ENCODE measurements at places on chromosomes 3 and 15.

DNA sequence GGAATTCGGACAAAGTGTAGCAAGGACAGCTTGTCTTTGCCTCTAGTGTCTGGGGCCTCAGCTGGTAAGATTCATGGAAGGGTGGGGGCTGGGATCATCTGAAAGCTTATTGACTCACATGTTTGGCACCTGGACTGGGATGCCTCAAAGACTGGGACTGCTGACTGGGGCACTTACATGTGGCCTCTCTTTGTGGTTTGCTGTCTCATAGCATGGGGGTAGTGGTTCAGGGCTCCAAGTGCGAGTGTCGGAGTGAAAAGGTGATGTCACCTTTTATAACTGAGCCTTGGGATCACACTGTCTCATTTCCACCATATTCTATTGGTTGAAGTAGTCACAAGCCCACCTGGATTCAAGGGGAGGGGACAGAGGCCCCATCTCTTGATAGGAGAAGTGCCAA, 6.8 kb downstream of the MFSD1 start:
- no peak for DNase-seq

DNA sequence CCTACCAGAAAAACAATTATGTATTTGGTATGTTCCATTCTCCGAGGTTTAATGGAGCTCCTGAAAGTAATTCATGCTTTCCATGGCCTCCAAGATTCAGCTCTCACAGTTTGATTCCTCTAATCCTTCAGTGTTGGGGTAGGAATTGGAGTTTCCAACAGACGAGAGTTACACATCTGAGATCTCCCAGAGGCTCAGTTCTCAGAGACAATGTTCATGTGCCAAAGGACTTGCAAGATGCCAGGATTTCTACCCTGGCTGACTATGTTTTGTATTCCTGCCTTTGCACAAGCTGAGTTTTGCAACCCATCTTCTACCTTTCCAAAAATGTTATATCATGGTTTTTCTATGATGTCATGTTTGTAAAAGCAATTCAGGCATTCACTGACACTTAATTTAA, 322.9 kb downstream of the ERC2 start:
- DNase-seq = no peak

- peak; percentile 81 for DNase-seq
Measured at GRCh38 chr3:161914703-161915417, 418.3 kb downstream of the OTOL1 start.

DNA sequence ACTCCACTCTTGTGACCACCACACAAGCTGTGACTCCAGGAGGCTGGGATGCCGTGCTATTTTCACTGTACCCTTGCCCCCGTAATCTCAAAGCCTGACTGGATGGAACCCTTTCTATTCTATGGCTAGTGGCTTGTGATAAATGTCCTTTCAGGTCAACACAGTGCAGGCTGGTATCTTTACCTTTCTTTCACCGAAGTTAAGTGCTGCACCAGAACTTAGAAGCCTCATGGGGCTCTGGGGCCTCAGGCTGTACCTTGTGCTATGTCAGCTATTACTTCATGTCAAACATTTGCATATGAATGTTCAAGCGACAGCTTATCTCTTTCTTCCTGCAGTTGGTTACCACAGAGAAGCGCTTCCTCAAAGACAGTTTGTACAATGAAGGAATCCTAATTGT, 66.8 kb downstream of the RPL39L start:
- no peak for DNase-seq

GRCh38 chr3:13556917-13557316, 8.0 kb downstream of the FBLN2 start:
- no peak for DNase-seq
